ENCODE measurements at places on chromosomes 6 and 20.

GRCh38 chr6:99520855-99521632 is 5.8 kb upstream of the USP45 start:
- peak; percentile 80 for DNase-seq

- no peak for DNase-seq
These were observed 481.4 kb upstream of the BTBD3 start for GRCh38 chr20:11436113-11436905.

GRCh38 chr6:72941751-72942150 is 283.5 kb downstream of the KHDC1L start:
- DNase-seq = no peak

DNA sequence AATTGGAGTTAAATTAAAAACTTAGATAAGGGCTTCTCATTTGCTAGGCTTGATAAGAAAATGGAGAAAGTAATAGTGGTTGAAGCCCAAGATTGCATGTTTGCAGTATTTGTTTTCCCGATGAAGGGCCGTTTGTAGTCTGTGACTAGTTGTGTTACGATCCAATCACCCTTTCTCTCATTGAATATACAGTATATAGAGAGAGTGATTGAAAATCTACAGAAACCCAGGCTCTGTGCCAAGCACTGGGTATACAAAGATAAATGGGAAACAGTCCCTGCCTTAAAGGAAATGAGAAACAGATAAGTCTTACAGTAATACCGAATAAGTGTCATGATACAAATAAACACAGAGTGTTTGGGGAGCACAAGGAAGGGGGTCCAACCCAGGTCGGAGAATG is 55.2 kb upstream of the CDKAL1 start:
- no peak for DNase-seq

DNA sequence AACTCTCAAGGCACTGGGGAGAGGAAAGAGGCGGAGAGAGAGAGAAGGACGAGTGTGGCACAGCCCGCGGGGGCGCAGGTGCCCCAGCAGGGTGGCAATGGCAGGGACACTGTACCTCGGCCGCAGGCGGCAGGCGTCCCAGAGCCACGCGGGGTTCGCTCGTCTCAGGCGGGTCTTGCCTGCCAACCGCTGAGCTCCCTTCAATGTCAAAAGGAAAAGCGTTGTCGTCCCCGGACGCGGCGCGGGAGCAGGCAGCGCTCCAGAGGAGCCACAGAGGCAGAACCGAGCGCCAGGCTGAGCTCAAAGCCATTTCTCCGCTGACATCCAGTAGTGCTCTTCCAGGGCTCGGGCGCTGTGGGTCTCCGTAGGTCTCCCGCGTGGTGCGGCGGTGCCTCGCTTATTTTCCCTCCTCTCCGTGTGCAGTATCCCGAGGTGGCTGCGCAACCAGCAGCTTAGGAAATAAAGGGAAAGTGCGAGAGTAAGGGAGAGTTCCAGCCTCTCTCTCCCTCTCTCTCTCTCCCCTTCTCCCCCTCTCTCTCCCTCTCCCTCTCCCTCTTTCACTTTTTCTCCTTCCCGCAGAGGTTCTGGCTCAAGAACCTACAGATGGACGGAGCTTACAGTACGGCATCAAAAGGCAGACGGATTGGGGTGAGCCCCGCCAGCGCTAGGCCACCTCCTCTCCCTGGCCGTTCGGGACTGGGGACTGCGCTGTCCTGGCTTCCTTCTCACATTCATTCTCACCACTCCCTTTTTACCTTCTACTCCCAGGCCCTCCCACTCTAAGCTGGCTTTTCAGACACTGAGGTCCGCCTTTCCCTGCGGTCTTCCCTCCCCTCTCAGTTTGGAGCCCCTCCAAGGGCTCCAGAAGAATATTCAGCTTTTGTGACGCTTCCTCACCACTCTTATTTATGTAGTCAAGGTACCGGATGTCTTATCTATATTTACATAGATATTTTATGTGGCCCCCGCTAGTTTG is at the start of gene LAMA4:
Gene LAMA4, minus strand, starts transcription at position 727 of the 976 bp plus-strand sequence. Its CDS starts 417 bp downstream, at position 310.
- peak; percentile 38 for DNase-seq

DNA sequence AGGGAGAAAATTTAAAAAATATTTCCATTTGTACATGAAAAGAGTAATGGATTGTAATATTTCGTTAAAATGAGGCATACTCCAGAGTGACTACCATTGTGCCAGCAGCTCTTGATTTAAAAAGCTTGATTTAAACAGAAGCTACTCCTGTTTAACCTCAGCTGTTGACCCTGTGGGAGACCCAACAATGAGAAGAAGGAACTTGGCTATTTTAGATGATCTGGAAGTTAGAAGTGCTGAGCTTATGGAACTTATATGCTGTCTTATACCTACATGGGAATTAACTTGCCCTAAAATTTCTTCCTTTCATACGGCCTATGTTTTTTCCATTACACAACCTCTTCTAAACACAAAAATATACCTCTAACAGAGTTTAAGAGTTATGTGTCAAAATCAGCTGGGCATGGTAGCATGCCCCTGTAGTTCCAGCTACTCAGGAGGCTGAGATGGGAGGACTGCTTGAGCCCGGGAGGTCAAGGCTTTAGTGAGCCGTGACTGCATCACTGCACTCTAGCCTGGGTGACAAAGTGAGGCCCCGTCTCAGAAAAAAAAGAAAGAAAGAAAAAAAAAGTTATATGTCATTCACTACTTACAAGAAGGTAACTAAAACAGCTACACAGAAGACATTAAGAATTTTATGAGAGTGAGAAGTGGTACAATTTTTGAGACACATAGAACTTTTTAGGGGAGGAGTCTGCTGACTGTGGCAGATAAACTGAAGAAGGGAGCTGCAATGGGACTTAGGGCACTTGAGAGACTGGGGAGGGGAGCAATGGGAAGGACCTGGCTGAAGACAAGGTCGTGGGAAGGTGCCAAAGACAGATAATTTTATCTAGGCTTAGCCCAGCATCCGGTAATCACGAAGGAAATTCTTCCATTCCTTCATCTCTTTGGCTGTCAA is 139.9 kb downstream of the MYB start:
- DNase-seq = no peak

DNA sequence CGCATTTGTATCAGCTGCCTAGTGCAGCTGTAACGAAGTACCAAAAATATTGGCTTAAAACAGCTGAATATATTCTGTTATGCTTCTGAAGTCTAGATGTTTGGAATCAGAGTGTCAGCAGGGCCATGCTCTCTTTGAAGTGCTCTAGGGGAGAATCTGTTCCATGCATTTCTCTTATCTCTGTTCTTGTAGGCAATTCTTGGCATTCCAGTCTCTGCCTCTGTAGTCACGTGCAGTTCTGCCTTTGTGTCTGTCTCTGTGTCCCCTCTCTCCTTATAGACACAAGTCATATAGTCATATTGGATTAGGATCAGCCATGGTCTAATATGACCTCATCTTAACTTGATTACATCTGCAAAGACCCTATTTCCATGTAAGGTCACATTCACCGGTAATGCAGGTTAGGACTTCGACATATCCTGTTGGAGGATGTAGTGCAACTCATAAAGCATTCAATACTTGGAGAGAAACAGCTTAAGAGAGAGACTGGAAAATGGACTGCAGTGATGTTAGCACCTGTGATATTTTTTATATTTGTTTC is 18.6 kb downstream of the FAM83B start:
- no peak for DNase-seq

GRCh38 chr6:127952176-127952575 is 51.3 kb upstream of the THEMIS start:
- DNase-seq = no peak

DNA sequence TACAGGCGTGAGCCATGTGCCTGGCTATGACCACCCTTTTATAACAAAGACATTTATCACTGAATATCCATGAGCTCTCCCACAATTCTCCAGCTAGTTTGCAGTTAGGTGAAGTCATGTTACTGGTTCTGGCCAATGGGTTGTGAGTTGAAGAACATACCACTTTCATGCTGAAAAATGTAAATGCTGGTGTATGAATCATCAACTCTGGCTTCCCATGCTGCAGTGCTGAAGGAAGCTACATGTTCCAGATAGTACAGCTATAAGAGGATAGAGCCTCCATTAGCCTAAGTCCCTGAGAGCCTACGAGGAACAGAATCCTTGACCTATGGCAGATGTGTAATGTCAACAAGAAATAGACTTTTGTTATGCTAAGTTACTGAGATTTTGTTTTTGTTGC is 180.4 kb downstream of the BTBD9 start:
- DNase-seq = no peak

DNA sequence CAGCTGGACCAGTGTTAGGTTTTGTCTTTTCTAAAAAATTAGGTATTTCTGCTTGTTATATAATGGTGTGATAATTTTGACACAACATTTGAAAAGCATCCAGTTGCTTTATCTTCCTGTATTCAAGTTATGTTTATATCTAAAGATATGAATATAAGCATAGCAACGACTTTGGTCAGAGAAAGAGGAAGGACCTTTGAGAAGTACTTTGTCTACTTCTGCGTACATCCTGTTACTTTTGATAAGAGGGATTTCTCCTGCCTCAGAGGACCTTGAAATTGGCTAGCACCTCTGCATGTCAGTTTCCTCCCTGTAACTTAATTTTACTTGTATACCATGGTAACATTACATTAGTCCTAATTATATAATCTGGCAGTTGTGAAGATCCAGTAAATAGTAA is 24.8 kb downstream of the PHF20 start:
- no peak for DNase-seq

DNA sequence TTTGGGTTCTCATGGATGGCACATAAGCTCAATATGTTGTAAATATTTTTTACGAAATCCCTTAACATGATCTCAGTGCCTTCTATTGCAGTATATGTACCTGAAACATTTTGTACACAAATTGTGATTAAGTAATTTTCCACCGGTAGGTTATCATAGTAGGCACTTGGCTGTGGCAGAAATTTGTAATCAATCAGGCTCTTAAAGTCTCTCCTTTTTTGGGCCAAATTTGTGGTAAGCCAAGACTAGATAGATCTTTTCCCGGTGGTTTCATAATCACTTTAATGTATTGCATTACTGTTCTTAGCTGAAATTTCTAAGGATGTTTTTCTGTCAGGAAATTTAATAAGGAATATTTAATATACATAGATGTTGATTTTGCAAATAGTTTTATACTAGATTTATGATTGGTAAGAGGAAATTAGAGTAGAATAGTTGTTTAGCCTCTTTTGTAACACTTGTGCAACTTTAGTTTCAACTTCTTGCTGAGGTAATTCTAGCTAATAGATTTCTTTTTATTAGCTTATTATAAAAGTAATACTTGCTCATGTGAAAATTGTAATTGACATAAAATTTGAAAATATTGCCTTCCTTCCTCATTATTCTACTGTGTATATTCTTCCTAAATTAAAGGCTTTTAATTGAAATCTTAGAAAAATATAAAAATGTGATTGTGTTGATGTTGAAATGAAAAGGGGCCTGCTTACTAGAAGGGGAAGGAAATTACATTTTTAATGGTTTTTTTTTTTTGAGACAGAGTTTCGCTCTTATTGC is 3.2 kb downstream of the PCMT1 start:
- DNase-seq = no peak

DNA sequence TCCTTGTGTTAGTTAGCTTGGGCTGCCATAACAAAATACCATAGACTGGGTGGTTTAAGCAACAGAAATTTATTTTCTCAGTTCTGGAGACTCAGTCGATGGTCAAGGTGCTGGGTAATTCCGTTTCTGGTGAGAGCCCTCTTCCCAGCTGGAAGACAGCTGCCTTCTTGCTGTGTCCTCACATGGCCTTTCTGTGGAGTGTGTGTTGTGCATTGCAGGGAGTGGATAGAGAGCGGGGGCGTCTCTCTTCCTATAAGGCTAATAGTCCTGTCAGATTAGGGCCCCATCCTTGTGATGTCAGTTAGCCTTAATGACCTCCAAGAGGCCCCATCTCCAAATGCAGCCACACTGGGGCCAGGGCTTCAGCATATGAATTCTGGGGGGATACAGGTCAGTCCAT is 19.2 kb downstream of the CHMP4B start:
- DNase-seq = no peak

DNA sequence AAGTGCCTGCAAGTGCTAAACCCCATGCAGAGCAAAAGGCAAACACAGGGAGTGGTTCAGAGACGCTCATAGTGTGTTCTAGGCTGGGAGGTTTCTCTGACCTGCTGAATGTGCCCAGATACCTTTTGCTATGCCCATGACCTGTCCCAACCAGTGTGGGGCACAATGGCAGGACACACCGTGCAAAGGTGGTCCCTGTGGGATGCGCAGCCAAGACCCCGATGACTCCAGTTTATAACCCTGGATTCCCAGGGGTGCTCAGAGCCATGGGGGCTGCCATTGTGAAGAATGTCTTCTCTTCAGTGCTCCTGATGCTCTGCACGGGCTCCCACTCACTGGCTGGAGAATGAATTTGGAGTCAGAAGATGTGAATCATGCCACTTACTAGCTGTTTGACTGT is 2.2 kb upstream of the NINL start:
- no peak for DNase-seq

DNA sequence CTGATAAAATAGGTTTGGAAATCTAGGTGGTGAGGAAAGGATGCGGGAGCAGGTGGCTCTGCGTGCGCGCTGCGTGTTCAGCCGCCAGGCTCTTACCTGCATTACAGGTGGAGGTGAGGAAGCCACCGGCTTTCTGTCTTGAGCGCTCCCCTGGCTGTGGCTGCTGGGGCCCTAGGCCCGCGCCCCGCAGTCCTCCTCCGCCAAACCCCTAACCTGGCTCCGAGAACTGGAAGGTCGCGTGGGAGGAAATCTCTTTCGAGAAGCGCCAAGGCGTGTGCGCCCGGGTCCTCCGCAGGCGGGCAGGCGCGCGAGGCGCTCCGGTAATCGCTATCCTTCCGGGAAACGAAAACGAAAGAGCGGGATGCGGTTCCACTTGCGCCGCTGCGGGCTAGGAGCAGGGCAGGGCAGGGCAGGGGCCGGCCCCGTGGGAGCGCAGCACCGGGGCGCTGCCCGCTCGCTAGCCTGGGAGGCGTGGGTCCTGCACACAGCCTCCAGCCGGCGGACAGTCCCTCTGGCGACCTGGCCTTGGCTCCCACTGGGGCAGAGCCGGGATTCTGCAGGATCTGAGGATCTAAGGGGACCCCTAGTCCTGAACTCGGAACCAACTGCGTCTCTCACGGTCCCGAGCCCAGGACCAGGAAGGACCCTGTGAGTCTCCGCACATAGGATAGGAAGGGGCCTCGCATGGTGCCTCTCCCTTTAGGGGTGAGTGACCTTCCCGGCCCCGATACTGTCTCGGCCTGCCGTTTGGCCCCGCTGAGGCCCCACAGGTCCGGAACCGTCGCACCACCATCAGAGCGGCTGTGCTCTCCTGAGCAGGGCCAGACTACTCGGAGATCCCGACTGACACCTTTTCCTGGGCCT is at the start of gene ETV7:
Gene ETV7, minus strand, starts transcription at position 230 of the 864 bp plus-strand sequence. Its CDS starts 128 bp downstream, at position 102.
- DNase-seq = peak; percentile 53

GRCh38 chr6:124854338-124854922 is 107.8 kb upstream of the RNF217 start:
- DNase-seq = peak; percentile 18

GRCh38 chr6:164274493-164274892 is 860.0 kb downstream of the QKI start:
- no peak for DNase-seq

- no peak for DNase-seq
These were observed at the start of gene TINAG for GRCh38 chr6:54308289-54308985. TSS of gene TINAG (plus strand) at chr6:54308441. CDS start at chr6:54308551, 110 bp downstream.

- DNase-seq = no peak
These were observed 501.7 kb downstream of the UTRN start for GRCh38 chr6:144786825-144787224.
